ENCODE measurements at places on chromosomes 3 and 15.

GRCh38 chr15:75452865-75453702 is 1.6 kb upstream of the SIN3A start:
- peak; percentile 59 for DNase-seq

- DNase-seq: no peak
Measured at GRCh38 chr3:107555359-107555758, 32.6 kb downstream of the BBX start.

DNA sequence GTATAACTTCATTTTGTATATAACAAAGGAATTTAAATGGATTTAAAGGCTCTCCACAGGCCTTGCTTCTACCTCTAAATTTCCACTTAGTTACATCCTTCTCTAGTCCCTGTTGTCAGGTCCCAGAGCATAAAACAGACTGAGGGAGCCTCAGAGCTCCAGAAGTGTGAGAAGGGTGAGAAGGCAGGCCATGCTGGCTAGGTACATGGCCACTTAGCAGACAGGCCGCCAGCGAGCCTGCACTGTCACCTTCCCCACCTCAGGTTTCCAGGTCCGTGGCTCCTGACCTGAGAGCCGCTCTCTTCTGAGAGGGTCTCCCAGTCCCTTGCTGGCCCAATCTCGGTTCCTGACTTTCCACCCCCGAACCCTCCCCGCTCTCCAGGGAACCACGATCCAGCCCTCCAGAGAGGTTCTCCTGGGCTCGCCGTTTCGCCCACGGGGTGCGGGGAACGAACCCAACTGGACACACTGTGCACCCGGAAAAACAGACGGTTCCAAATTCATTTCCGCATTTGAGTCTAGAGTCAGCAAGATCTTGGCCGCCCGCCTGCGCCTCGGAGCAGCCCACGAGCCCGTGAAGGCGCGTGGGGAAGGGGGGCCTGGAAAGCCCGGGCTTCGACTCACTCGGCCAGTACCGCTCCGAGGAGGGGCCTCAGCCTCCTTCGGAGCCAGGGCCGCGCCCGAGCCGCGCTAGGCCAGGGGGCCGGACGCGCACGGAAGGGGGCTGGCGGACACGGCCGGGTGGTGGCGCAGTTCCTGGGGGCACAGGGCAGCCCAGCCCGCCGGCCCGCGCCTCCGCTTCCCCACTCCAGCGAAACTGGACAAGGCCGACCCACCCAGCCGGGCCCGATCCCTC is 16.7 kb upstream of the SOX2 start:
- DNase-seq: no peak

DNA sequence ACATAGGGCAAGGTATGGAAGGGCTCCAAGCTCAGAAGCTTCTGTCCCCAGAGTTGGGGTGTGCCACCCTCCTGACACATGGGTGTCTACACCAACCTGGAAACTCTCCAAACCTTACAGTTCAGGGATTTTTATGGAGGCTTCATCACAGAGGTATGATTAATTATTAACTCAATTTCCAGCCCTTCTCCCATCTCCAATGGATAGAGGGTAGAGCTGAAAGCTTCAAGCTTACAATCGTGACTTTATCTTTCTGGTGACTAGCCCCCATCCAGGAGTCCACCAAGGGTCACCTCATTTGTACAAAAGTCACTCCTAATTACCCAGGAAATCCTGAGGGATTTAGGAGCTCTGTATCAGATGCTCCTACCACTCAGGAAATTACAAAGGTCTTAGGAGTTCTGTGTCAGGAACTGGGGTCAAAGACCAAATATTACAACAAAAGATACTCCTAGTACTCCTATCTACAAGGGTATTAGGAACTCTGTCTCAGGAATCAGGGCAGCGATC is 62.7 kb downstream of the TFDP2 start:
- no peak for DNase-seq

GRCh38 chr3:193734737-193735366 is 141.8 kb downstream of the OPA1 start:
- DNase-seq: no peak

DNA sequence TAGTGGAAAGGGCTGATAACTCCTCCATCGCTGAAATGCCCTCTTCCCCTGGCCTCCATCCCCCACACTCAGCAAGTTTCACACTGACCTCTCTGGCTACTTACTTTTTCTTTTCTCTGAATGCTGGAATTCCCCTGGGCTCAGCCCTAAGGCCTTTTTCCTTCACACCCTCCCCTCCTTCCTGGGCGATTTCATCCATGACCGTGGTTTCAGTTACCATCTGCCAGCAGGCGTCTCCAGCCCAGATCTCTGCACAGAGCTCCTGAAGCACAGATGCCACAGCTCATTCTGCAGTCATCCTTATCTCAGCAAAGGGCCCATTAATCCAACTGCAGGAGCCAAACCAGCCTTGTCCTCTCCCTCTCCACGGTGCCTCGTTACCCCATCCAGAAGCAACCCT is 114.0 kb downstream of the RFTN1 start:
- DNase-seq: no peak

DNA sequence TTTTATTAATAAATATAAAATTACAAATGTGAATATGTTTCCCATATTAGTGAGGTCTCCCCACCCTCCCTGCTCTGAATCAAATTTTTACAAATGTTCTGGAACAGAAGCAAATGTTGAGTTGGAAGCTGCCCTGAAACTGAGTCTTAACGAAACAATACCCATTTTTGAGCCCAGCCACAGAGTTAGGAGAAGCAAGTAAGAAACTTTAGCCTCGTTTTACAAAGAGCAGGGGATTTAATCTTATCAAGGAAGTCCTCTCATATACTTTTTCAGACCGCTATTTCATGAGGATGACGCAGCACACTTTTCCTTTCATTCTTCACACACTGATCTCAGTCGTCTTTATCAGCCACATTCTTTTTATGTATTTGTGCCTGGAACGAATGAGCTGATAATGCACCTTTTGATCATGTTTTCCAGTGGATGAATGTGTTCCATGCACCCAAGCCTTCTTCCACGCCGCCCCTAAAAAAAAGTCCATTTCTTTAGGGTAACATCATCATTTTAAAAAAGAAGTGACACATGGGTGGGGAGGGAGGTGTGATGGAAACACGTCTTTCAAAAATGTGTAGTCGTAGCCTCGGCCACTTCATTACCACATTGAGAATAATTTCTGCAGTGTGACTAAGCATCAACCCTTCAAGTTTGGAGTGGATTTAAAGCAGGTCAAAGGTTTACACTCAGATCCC is 48.1 kb downstream of the SETMAR start:
- peak; percentile 32 for DNase-seq

GRCh38 chr3:133394561-133395311 is 5.1 kb upstream of the BFSP2 start:
- DNase-seq: no peak

GRCh38 chr3:197501496-197501878 is 54.3 kb downstream of the BDH1 start:
- peak; percentile 51 for DNase-seq

- DNase-seq: no peak
Measured at GRCh38 chr15:74428442-74428787, 5.3 kb downstream of the SEMA7A start.

- DNase-seq: peak; percentile 10
Measured at GRCh38 chr3:47910777-47911440, 105.3 kb downstream of the MAP4 start.

- no peak for DNase-seq
Measured at GRCh38 chr3:171953301-171954022, 85.9 kb upstream of the FNDC3B start.

GRCh38 chr3:4030624-4031023 is 231.4 kb downstream of the LRRN1 start:
- DNase-seq: no peak

DNA sequence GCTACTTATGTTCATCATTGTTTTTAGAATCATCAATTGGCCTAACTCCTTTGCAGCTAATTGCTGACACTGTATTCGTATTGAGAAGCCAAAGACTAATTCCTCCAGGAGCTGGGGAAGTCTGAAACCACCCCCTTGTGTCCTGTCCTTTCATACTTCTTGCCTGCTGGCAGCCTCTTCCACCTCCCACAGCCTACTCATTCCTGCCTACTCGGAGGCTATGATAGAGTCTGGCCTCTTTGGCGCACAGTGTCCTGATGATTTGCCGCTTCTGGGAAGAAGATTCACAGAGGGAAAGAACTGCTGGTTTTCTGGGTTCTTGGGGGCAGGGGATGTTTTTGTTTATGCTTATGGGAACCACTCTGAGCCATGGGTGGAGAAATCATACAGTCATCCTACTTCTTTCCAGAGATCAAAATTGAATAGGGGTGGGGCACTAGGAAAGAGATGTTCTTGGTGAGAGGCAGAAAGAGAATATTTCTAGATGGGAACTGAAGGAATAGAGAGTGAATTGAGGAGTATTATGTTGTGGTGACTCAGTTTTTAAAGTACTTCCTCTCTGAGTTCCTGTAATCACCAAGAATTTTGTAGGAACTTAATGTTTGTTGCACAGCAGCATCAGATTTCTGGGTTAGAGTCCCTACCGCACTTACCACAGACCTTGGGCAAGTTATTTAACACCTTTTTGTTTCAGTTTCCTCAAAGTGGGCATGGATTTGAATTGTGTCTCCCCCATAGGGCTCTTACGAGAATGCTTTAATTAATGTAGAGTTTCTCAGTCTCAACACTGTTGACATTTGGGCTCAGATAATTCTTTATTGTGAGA is 22.1 kb upstream of the SCAANT1 start:
- peak; percentile 46 for DNase-seq

DNA sequence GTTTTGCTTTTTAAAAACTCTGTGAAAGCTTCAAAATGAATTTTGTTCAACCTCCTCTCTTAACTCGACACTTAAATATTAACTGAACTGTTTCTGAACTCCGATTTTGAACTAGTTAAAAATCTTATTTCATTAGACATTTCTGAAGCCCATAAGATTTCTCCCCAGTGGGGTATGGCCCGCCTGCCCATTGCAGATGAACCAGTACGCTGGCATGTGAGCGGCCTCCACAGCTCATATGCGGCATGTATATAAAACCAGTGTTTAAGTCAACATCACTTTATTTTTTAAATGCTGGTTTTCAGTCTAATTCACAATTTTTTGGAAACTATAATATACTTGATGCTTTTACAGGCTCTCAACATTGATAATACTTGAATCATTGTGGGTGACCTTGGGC is 50.2 kb downstream of the CPN2 start:
- no peak for DNase-seq

DNA sequence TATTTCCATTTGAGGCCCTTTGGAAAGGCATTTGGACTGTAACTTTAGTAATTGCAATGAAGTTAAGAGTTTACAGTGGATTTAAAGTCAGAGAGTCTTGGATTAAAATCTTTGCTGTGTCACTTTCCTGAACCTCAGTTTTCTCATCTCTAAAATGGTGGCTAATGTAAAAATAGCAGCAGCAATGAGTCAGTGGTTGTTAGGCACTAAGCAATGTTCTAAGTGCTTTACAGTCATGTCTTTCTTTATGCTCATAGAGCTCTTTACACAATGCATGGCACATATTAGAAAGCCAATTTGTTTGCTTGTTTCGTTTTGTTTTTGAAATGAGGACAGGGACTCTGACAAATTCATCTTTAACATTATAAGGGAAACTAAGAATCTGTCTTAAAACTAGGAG is 222.7 kb upstream of the DNAJC19 start:
- DNase-seq: no peak

GRCh38 chr15:73909651-73910050 is 16.6 kb upstream of the LOXL1 start:
- DNase-seq: no peak

- no peak for DNase-seq
Measured at GRCh38 chr15:24862726-24863521, 91.9 kb upstream of the SNRPN start.

DNA sequence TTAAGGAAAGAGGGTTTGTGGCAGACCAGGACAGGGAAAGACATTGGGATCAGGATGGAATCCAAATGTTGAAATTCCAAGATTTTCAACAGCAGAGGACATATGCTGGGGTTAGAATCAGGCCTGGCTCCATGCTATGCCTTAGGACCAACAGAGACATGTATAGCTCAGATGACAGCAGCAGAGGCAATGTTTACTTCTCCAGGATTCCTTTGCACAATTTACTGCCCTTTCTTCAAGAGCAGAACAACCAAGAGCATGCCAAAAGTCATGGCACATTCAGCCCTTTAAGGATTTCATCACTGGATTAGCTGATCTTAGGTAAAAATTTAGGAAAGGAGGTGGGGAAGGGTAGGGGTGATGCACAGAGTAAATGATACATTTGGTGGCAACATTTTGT is 69.6 kb upstream of the GSK3B start:
- no peak for DNase-seq

GRCh38 chr3:59653405-59654122 is 603.7 kb upstream of the CFAP20DC start:
- no peak for DNase-seq

GRCh38 chr15:30824518-30825195 is 79.1 kb upstream of the FAN1 start:
- DNase-seq: no peak

DNA sequence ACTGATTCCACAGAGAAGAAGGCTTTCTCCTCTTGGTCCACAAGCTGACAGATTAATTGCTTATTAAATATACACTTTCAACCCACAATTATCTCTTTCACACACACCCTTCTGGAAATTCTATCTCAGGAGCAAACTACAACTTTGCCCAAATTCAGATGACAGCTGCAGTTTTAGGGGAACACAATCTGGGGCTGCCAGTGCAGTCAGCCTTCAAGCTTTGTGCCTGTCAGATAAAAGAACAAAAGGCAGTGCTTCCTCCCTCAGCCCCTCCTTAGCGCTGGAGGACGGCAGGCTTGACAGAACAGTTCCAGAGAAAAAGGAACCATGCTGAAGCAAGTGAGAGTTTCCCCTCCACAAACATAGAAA is 99.6 kb downstream of the TMCC1 start:
- no peak for DNase-seq

GRCh38 chr3:11195721-11196332 is 41.5 kb downstream of the HRH1 start:
- DNase-seq: peak; percentile 77

DNA sequence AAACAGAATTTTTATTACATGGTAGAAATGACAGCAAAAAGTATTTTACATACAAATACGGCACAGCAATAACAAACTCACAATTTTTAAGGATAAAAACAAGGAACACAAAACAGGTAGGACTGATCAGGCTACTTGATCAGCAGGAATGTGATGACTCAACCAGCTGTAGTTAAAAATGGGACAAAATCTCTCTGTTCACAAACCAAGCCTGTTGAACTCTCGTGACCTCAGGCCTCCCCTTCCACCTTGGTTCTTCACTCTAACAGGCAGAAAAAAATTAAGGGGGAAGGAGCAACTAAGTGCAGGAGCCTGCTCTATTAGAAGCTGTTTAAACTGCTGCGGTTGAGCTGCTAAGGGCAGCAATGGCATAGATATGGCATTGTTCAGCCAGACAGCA is 18.7 kb downstream of the FBXL22 start:
- no peak for DNase-seq

DNA sequence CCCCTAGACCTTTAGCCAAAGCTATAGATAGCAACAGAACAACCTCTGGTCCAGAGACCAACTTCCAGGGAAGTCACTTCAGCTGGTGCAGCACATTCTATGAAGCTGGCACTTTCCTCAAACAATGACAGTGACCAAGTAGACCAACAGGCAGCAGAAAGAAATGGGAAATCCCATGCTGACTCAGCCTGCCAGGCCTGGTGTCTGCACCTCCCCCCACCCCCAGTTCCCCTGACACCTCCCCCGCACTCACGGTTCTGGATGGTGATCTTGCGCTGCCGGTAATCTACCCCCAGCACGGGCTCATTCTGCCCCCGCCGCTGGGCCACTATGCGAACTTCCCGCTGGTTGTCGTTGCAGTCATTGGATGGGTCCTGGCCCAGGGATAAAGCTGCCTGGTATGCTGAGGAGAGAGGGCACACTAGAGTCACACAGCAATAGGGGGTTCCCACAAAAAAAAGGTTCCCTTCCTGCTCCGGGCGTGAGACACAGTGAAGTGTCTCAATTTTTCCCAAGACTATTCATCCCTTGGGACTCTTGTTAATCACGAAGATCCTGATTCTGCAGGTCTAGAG is 17.0 kb downstream of the ILDR1 start:
- peak; percentile 64 for DNase-seq

GRCh38 chr3:18237251-18238005 is 187.7 kb downstream of the SATB1 start:
- DNase-seq: peak; percentile 84
